ENCODE measurements at places on chromosomes 13 and 19. TPM values are rescaled to one million over a fixed set of nuclear protein-coding genes. Genes with fewer than 3 reads are reported as not detected.
A peak's percentile ranks its signal among the peaks of the same experiment; 100 is the strongest.

DNA sequence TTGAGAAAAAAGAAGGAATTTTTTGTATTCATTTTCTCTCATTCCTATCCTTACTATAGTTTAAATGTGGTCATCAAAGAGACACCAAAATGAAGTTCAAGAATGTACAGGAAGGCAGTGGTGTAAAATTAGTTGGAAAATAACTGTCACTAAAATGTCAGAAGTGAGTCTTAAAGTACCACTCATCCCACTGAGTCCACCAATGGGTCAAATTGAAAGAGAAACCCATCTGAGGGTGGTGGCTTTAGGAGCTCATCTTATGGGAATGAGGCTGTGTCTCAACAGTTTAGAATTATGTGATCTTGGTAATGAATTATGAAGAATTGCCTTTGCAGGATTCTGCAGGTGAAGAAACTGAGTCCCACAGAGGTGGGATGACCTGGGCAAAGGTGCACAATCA is 403.5 kb downstream of the FGF9 start:
- H3K27ac ChIP-seq, result no peak overlapping the region
- no peak overlapping the region for H3K4me3 ChIP-seq
- no peaks in the 10 kb centered on the region for H3K27me3 ChIP-seq

Gene GRIK5
- not detected for polyA plus RNA-seq

Gene ZNF415
- polyA plus RNA-seq, result 1.8 TPM

DNA sequence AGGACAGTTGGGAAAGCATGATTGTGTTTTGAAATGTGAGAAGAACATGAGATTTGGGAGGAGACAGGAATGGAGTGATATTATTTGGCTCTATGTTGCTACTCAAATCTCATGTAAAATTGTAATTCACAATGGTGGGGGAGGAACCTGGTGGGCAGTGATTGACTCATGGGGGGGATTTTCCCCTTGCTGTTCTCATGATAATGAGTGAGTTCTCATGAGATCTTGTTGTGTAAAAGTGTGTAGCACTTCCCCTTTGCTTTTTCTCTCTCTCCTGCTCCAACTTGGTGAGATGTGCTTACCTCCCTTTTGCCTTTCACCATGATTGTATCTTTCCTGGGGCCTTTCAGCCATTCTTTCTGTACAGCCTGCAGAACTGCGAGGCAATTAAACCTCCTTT is 1261.0 kb upstream of the ATXN8OS start:
- DNase-seq, result no peak
- no peaks in the 10 kb centered on the region for H3K36me3 ChIP-seq
- H3K4me3 ChIP-seq, result no peak overlapping the region
- no peak overlapping the region for H3K27ac ChIP-seq

Gene CNOT3
- polyA plus RNA-seq, result 21.0 TPM

DNA sequence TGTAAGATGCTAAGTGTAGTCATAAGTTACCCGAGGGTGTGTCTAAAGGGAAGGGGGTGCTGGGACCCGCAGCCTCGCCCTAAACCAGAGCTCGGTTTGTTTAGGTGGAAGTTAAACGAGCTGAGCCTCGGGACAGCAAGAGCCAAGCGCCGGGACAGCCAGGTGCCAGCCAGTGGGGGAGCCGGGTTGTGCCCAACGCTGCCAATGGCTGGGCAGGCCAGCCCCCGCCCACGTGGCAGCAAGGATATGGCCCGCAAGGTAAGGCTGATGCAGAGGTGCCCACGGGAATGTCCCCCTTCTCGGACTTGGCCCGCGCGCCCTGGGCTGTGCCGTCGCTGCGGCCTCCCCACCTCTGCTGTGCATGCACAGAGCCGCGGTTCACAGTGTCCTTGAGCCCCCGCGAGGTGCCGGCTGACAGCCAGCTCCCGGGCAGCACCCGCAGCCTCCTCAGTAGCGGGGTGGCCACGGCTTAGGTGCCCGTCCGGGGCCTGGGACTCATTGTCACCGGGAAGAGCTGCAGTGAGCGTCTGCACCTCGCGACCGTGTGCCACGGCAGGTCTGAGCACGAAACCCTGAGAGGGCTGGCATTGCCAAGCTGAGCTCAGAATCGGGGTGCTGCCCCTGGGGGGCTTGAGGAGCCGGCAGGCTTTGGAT is 9.3 kb upstream of the RPS15 start:
- no peak overlapping the region for H3K27ac ChIP-seq
- H3K4me1 ChIP-seq, result no peaks in the 10 kb centered on the region
- H3K4me3 ChIP-seq, result no peak overlapping the region
- H3K27me3 ChIP-seq, result no peaks in the 10 kb centered on the region

Gene LRRC63
- 0.41 TPM for polyA plus RNA-seq

GRCh38 chr19:41223431-41224234 is 4.6 kb downstream of the AXL start:
- no peaks in the 10 kb centered on the region for H3K36me3 ChIP-seq
- DNase-seq, result no peak
- H3K27ac ChIP-seq, result no peak overlapping the region
- no peak overlapping the region for H3K4me3 ChIP-seq
- peaks cover 14% of the 10 kb centered on the region for H3K4me1 ChIP-seq

DNA sequence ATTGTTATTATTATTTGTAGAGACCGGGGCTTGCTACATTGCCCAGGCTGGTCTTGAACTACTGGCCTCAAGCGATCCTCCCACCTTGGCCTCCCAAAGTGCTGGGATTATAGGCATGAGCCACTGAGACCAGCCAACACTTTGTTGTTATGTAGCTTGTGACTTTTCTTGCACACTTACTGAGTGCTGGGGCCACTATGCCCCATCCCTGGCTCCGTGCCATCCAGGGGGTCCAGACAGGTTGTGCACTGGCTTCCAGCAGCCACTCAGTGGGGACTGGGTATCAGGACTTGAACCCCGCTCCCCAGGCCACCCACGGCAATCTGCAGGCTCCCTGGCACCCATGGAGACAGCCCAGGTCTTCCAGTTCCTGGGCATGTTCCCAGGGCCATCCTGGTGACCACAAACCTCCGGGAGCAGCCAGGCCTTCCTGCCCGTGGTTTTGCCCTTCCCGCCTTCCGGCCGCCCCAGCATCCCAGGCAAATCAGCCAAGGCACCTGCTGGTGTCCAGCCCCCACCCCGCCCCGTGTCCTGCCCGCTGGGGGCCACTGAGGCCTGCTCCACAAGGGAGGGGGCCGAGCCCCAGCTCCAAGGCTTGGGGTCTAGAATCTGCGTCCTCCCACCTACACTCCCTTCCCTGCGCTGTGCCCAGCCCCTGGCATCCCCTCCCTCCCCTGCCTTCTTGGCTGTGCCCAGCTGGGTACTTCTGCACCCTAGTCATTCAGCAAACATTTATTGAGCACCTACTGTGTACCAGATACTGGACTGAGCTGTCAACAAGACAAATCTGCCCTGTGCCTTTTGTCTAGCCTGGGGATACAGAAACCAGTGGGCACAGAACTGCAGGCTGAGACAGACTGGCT is 23.7 kb upstream of the SEMA6B start:
- H3K4me3 ChIP-seq, result no peak overlapping the region
- H3K27ac ChIP-seq, result no peak overlapping the region
- H3K27me3 ChIP-seq, result peaks cover 11% of the 10 kb centered on the region
- no peaks in the 10 kb centered on the region for H3K36me3 ChIP-seq

DNA sequence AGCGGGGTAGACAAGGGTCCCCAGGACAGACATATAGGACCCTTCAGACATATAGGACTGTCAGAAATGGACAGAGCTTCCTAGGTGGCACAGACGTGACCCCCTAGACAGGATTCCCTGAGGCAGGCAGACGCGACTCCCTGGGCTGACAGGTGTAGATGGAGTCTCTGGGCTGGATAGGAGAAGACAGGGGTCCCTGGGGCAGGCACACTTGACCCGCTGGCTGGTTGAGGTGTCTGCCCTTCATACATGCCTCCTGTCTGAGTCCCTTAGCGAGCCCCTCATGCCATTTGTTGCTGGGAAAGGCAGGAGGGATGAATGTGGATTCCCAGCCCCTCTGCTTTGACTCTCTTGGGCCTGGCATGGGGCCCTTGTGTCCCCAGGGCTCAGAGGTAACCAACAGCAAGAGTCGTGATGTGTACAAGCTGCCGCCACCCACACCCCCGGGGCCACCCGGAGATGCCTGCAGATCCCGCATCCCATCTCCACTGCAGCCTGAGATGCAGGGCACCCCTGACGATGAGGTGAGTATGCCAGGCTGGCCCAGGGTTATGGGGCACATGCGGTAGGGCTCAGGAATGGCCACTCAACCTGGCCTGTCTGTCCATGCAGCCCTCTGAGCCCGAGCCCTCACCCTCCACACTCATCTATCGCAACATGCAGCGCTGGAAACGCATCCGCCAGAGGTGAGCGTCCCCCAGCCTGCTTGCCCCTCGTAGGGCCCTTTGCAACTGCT is 3.0 kb downstream of the HSPB6 start:
- peaks cover 34% of the 10 kb centered on the region for H3K4me1 ChIP-seq
- no peak overlapping the region for H3K4me3 ChIP-seq
- H3K36me3 ChIP-seq, result peaks cover 23% of the 10 kb centered on the region
- no peak for DNase-seq
- H3K27ac ChIP-seq, result no peak overlapping the region

DNA sequence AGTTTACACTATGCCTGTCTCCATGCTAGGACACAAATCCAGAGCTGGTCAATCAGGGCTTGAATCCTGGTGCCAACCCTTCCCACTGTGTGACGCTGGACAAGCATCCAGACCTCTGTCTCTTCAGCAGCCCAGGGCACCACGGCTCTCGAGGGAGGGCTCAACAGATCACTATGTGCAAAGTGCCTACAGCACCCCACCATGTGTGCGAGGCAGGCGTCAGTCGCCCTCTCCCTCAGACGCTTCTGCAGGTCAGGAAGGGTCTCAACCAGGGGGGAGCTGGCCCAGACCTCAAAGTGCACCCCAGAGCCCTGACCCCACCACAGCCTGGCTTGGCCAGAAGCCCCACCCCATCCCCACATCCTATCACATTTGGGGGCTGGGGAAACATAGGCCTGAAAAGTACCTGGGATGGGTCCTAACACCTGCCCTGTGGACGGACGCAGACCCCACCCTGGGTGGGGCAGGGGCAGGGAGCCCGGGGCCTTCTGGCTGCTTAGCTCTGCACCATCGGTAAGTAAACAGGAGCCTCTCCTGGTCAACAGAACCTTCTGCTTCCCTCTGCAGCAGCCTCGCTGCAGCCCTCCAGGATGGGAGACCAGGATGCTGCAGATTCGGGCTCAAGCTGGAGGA is 2.9 kb upstream of the C2CD4C start:
- no peak overlapping the region for H3K27ac ChIP-seq
- no peak for DNase-seq
- H3K4me1 ChIP-seq, result peaks cover 12% of the 10 kb centered on the region
- H3K27me3 ChIP-seq, result peaks cover 9% of the 10 kb centered on the region
- no peak overlapping the region for H3K4me3 ChIP-seq

GRCh38 chr19:45468159-45468651 is 409 bp downstream of the FOSB start:
- peak overlapping the region; percentile 79 for H3K4me3 ChIP-seq
- H3K36me3 ChIP-seq, result no peaks in the 10 kb centered on the region
- no peaks in the 10 kb centered on the region for H3K27me3 ChIP-seq
- peaks cover 27% of the 10 kb centered on the region for H3K4me1 ChIP-seq
- no peak for DNase-seq

GRCh38 chr13:45662162-45662561 is 40.0 kb upstream of the CBY2 start:
- H3K27me3 ChIP-seq, result no peaks in the 10 kb centered on the region
- H3K27ac ChIP-seq, result no peak overlapping the region
- H3K36me3 ChIP-seq, result no peaks in the 10 kb centered on the region
- no peak overlapping the region for H3K4me3 ChIP-seq
- H3K4me1 ChIP-seq, result no peaks in the 10 kb centered on the region

DNA sequence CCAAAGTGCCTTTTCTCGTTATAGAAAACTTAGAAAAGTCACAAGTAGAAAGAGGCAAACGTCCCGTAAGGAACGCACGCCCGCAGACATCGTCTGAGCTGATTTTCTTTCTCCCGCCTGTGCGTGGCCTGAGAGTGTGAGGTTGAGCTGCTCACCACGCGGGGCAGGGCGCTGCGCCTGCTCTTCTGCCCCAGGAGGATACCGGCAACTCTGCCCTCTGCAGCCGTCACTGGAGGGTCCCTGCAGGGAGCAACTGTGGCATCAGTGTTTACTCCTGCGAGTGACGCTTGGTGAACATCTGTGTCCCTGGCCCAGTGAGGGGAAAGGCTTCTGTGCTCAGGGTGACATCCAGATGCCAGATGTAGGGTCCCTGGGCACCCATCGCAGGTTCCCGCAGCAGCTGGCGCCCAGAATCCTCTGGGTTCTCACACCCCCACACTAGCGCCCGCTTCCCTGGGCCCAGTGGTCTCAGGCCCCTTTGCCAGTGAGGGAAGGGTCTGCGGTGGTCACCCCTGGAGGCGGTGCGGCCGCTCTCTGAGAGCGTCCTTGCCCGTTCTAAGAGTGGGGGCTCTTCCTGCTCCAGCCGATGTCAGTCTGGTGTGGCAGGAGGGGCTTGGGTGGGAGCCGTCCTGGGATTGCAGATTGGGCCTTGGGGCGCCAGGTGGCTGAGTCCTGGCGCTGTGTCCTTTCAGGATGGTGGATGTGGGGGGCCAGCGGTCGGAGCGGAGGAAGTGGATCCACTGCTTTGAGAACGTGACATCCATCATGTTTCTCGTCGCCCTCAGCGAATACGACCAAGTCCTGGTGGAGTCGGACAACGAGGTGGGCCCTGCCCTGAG is 17.4 kb upstream of the GNA15 start:
- no peaks in the 10 kb centered on the region for H3K4me1 ChIP-seq
- H3K4me3 ChIP-seq, result no peak overlapping the region
- no peaks in the 10 kb centered on the region for H3K27me3 ChIP-seq
- H3K27ac ChIP-seq, result no peak overlapping the region
- DNase-seq, result no peak
- H3K36me3 ChIP-seq, result no peaks in the 10 kb centered on the region

DNA sequence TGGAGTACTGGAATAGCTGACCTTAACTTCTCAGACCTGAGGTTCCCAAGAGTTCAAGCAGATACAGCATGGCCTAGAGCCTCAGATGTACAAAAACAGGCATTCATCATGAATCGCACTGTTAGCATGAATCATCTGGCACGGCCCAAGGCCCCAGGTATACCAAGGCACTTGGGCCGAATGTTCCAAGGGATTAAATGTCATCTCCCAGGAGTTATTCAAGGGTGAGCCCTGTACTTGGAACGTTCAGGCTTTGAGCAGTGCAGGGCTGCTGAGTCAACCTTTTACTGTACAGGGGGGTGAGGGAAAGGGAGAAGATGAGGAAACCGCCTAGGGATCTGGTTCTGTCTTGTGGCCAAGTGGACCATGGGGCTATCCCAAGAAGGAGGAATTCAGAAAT is 6.3 kb downstream of the KLK3 start:
- peaks cover 6% of the 10 kb centered on the region for H3K27me3 ChIP-seq
- no peak overlapping the region for H3K4me3 ChIP-seq
- no peaks in the 10 kb centered on the region for H3K4me1 ChIP-seq
- H3K27ac ChIP-seq, result no peak overlapping the region
- DNase-seq, result no peak
- no peaks in the 10 kb centered on the region for H3K36me3 ChIP-seq

GRCh38 chr19:40381321-40381720 is 8.7 kb downstream of the HIPK4 start:
- no peak overlapping the region for H3K27ac ChIP-seq
- no peak for DNase-seq
- H3K4me1 ChIP-seq, result no peaks in the 10 kb centered on the region
- H3K27me3 ChIP-seq, result no peaks in the 10 kb centered on the region

Gene ARHGAP45
- 501 TPM for polyA plus RNA-seq

- DNase-seq, result no peak
- H3K27ac ChIP-seq, result no peak overlapping the region
- peaks cover 14% of the 10 kb centered on the region for H3K4me1 ChIP-seq
- no peaks in the 10 kb centered on the region for H3K36me3 ChIP-seq
- peaks cover 9% of the 10 kb centered on the region for H3K27me3 ChIP-seq
Measured at GRCh38 chr19:288911-289310, 2.3 kb downstream of the PLPP2 start.

GRCh38 chr19:11894851-11895250 is 7.3 kb downstream of the ZNF69 start:
- H3K27ac ChIP-seq, result no peak overlapping the region
- no peaks in the 10 kb centered on the region for H3K27me3 ChIP-seq
- H3K4me3 ChIP-seq, result no peak overlapping the region
- no peaks in the 10 kb centered on the region for H3K4me1 ChIP-seq

All from CD4-positive, alpha-beta memory T cell (primary cell).